ENCODE measurements at places on chromosomes 2 and 18.

DNA sequence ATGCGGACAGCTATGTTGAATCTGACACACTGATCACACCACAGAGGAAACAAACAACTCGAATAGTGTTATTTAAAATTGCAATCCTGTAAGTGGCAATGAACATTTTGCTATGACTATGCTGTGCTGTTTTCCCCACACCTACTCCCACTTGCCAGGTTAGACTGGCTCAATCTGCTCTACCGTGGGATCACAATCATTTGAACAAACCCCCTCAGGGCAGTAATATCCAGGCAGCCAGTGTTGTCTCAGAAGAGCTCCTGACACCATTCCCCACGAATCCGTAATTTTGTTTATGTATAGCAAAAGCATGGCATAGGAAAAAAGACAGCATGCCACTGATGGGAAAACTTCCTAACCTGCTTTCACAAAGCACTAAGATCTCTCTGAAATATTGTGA lies 284.3 kb downstream of the ERBB4 start:
- DNase-seq = no peak

DNA sequence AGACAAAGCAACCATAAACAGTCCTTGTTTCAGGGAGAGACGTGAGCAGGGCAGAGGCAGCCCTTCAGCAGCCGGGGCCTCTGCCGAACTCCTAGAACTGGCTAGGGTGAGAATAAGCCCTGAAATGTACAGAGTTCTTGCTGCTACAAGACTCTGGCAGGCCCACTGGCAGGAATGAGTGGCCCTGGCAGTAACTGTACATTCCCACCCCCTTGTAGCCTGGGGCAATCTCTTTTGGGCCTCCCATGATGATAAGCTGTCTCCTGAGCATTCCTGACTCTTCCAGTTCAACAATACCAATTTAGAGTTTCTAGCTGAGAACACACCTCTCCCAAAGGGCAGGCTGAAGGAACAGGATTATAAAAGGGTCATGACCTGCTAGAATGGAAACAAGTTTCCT lies 54.3 kb downstream of the HAUS1 start:
- no peak for DNase-seq

DNA sequence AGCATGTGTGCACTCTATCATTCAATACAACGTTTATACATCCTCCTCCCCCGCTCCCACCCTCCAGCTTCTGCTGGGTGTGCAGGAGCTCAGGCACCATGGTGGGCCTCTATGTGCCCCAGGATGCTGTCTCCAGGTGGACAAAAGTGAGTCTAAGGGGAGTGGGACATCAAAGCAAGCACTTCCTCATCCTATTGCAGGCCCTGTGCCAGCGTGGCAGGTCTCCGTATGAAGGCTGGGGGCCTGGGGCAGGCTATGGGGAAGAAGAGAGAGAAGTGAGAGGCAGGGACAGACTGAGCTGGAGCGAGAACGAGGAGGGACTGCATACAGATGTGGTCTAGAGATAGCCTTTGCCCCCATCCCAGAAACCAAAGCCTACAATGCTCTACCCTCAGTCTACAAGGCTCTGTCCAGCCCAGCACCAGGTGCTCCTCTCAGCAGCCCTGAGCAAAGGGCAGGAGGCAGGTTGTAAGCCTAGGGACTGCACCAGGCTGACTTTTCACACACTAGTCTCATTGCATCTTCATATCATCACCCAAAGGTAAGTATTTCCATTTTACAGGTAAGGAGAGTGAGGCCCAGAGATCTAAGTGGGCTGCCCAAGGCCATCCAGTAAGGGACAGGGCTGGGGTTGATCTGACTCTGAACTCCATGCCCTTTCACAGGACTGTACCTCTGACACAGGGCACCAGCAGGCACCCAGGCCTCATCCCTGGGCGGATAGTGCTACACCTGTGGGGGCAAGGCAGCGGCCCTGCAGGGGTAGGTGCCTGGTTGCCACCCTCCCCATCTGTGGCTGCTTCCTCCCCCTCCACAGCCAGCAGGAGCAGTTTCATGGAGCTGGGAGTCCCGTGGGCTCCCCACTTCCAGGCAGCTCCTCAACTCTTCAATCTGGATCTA lies 14.0 kb upstream of the ARID5A start:
- DNase-seq = no peak

DNA sequence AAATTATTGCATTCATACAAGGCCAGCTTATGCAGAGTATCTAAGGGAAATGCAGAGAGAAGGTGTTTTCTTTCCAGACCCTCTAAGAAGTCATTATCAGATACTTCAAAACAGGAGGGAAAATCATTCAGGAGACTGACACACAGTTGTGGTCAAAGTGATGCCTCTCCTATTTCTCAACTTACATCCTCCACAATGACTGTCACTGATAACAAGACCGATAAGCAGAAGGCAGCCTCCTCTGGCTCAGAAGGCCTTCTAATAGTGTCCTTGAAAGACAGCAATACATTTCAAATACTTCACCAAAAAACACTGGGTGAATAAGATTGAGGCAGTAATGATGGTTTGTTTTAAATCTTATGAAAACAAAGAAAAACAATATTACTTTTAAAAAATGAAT lies 199.7 kb downstream of the PIEZO2 start:
- no peak for DNase-seq

GRCh38 chr2:191612496-191612895 lies 65.4 kb upstream of the NABP1 start:
- no peak for DNase-seq

- no peak for DNase-seq
Measured at GRCh38 chr2:205660521-205661124, 21.7 kb upstream of the NRP2 start.

- DNase-seq = no peak
Measured at GRCh38 chr2:103656558-103656957, 894.7 kb downstream of the TMEM182 start.

DNA sequence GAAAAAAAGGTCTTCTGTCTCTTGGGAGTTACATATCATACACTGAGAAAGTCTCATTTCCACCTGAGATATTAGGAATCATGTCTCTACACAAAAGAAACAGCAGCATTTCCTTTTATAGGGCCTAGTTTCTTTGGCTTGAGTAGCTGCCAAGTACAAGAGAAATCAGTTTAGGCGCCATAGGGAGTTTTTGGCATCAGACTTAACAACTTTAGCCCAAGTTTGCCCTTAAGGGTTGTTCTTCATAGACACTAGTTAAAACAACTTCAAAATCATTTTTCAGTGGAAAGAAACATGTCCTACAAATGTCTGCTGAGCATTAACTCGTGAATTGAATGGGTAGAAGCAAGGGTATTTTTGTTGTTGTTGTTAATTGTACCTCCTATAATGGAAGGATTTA lies 587.0 kb upstream of the DSEL start:
- no peak for DNase-seq

DNA sequence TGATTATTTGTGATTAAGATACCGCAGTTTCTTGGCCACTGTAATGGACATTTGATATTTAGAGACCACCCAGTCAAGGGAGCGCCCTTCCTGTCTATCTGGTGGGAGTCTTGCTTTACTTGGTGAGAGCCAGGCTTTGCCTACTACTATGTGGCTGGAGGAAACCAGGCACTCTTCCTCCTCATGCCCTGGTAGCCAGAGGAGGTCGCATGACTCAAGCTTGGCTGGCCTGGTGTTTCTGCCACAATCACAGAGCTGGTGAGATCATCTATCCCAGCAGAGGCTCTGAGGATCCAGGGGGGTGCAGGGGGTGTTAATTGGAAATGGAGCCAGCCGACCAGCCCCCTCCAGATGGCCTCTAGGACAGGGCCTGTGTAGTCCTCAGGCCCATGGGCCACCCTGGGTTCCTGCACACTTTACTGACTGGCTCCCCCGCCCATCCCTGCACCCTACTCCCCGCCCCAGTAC lies 46.8 kb upstream of the BIN1 start:
- no peak for DNase-seq

DNA sequence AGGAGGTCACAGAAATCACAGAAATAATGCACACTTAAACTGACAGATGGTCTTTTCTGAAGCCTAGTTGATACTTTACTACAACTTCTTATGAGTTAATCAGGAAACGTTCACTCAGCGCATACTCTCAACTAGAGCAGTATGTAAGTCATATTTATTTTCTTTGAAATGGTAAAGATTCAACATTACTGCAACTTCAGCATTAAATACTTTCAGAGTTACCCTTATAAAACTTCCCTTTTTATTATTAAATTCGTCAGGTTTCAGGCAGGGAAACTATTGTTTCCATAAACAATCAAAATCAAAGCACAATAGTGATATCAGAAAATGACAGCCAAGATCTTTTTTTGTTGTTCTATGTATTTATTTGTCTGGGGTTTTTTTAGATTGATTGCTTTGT lies 222.6 kb upstream of the RND3 start:
- DNase-seq = no peak
